Activated CD4-positive, alpha-beta T cell treated with anti-CD3 and anti-CD28 coated beads, Interleukin-2, amount 50 U/mL, for 24 hours (primary cell): ENCODE measurements at places on chromosomes 16 and 17.

- DNase-seq = no peak
Observed at GRCh38 chr17:2710071-2710802, 1.3 kb downstream of the CLUH start.

GRCh38 chr17:66345264-66345663, 42.9 kb downstream of the PRKCA start:
- DNase-seq = no peak

GRCh38 chr16:29645694-29646187, 17.3 kb upstream of the SPN start:
- DNase-seq = no peak

DNA sequence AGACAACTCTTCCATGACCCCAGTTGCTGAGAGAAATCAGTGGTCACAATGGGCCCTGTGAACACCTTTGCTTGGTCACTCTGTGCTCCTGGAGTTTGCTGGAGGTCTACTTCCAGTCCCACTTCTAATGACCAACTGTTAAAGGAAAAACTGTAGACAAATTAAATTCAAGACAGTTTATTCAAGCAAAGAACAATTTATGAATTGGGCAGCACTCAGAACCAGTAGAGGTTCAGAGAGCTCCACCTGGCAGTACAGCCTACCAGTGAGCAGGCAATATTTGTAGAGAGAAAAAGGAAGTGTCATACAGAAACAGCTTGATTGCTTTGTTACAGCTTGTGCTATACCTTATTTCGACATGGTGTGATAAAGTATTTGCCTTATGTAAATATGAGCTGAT, 116.5 kb downstream of the HS3ST3B1 start:
- no peak for DNase-seq

GRCh38 chr17:19397556-19398041, 10.6 kb upstream of the MFAP4 start:
- no peak for DNase-seq
